ENCODE measurements at places on chromosomes 2 and 18. TPM values are rescaled to one million over a fixed set of nuclear protein-coding genes. Genes with fewer than 3 reads are reported as not detected.

FER1L5 gene
- 1.9 TPM for polyA plus RNA-seq

KCNK3 gene
- polyA plus RNA-seq = 1.1 TPM

GYPC gene
- 55.8 TPM for polyA plus RNA-seq

BMP10 gene
- not detected for polyA plus RNA-seq

NAT8 gene
- polyA plus RNA-seq = 18.6 TPM

TUBB8B gene
- polyA plus RNA-seq = 0.96 TPM

TRABD2A gene
- 0.96 TPM for polyA plus RNA-seq

GPR45 gene
- not detected for polyA plus RNA-seq

EPC2 gene
- 56.7 TPM for polyA plus RNA-seq

REG1B gene
- polyA plus RNA-seq = not detected

NCKAP5 gene
- polyA plus RNA-seq = 10.1 TPM

IL1RN gene
- polyA plus RNA-seq = 3.2 TPM

DNA sequence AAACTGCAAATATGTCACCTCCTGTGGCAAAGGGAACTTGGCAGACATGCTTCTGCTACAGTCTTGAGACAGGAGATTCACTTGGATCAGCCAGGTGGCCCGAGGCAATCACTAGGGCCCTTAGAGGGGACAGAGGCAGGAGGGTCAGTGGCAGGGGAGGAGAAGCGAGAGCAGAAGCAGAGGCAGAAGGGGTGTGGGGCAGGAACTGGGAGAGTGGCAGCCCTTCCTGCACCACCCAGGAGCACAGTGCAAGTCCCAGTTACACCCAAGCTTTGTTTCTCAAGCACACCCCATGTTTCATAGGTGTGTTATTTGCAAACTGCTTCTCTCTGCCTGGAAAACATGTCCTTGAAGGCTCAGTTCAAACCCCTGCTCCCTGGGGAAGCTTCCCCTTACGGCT, 309.7 kb upstream of the MYT1L start:
- DNase-seq = no peak

- no peak for DNase-seq
Measured at GRCh38 chr18:70301667-70302066, 12.8 kb downstream of the SOCS6 start.

DNA sequence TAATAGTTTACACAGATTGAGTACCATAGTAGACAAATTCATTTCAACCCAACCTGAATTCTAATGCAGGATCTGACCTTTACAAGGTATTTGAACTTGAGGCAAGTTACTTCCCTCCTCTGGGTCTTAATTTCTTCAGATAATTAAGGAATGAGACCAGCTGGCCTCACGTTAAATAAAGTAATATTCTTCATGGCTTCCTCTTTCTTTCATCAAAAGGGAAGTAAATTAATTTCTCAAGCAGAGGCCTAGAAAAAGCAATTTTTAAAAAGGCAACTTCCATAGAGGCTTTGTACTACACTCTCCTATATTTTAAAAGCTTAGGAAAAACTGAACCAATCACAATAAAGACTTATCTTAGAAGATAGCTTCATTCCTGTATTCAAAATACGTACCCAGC, 109.2 kb downstream of the EXOC6B start:
- DNase-seq = no peak

DNA sequence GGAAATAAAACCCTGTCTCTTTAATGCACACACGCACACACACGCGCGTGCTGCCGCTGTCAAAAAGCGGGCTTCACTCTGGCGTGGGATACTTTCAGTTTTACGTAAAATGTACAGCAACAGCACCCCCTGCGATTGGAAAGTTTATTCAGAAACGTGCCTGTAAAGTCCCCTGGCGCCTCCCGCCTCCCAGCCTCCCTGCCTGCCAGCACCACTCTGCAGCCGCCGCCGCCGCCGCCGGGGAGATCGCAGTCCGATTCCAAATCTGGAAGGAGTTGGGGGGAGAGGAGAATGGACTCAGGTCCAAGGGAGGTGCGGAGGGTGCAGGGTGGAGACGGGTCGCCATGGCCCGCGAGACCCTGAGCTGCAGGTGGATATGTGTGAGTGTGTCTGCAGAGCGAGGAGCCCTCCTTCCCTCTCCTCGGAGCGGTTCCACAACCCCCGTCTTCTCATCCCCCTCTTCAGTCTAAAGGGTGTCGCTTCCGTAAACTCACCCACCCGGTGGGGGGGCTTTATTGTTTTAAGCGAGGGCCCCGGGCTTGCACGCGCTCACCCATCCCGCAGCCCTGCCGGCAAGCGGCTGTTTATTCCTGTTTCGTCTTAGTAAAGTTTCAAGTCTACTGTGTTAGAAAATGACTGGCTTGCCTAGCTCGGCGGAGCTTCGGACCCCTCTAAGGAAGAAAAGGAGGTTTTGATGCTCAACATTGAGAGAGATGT, 1.8 kb upstream of the BCL11A start:
- DNase-seq = no peak

DNA sequence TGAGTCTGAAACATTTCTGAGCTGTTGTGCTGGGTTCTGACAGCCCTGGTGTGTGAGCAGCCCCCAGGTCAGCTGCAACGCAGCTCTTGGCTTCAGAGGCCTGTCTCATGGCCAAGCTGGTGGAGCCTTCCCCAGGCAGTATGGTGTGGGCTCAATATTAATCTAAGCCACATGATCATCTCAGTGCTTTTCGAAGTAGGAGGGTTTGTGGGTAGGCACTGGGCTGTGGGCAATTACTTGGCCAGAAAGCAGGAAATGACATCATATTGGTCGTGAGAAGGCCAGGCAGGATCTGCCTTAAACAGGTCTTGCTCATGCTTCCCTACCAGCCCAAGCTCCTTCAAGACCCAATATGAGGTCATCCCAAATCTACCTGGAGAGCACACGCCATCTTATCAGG, 26.9 kb downstream of the LOXHD1 start:
- no peak for DNase-seq

DNA sequence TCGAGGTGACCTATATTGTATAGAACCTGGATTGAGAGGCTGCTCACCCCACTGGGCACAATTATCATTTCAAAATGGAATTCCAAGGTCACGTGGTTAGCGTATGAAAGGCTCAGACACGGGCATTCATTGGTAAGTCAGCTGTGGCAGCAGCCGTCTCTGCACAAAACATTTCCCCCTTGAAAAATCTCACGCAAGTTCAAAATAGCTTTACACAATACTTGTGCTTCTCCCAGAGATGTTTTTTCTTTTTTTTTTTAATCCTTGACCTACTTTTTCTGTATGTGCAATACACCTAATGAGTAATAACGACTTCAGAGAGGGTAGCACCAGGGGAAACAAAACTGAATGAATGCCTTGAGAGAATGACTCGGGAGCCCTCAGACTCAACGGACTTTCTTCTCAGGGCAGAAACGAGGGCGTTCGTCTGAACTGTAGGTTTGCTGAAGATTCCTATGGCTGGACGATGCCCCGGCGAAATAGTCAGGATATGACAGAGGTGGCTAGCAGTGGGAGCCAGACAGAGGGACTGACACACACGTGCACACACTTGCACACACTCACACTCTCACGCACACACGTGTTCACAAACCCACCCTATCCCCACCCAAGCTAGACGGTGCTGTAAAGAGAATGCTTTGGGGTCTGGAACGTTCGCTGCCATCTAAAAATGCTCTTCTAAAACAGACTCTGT, 77.8 kb downstream of the PDCL3 start:
- no peak for DNase-seq

DNA sequence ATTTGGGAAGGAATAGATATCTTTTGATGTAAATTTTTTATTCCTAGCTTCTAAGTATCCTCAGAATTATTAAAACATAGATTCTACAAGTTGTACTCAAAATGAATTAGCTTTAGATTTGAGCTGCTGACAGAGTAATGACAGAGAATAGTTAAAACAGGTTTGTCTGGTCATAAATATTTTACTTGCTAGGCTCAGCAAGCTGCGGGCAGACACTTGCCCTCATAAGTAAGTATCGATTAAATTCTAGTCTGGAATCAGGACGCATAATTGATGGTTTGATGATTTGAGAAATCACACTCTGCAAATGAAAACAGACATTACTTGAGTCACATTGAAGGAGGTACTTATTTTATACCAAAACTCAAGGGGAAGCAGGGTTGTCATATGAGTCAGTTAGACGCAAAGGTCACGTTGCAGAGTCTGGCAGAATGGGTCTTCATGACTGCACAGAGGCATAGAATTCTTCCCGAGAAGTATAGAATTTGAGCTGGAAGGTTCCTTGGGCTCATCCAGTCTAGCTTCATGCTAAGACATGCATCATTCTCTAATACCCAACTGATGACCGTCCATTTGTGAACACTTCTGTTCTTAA, 27.5 kb downstream of the ARL4C start:
- no peak for DNase-seq

GRCh38 chr2:217120429-217120828, 260.6 kb upstream of the TNP1 start:
- DNase-seq = no peak

DNA sequence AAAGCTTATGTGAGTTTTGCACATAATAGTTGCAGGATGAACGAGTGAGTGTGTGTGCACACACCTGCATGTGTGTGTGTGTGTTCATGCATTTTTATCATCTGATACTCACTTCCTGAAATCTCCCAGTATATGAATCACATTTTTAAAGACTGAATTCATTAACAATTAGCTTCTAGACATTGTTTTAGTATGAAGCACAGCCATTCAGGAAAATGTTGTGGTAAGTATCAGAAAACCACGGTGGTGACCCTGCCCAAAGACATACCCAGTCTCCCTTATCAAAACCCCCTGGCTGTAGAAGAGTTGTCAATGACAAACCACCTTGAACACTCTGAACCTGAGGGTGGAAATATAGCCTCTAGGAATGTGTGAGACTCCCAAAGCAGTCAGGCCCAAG, 220.8 kb downstream of the ALK start:
- DNase-seq = no peak

- no peak for DNase-seq
Measured at GRCh38 chr2:128623776-128624761, 305.4 kb upstream of the HS6ST1 start.

GRCh38 chr2:204072443-204073324, 136.1 kb downstream of the ICOS start:
- peak; percentile 7 for DNase-seq

GRCh38 chr2:132740081-132740720, 70.2 kb upstream of the LYPD1 start:
- DNase-seq = no peak

DNA sequence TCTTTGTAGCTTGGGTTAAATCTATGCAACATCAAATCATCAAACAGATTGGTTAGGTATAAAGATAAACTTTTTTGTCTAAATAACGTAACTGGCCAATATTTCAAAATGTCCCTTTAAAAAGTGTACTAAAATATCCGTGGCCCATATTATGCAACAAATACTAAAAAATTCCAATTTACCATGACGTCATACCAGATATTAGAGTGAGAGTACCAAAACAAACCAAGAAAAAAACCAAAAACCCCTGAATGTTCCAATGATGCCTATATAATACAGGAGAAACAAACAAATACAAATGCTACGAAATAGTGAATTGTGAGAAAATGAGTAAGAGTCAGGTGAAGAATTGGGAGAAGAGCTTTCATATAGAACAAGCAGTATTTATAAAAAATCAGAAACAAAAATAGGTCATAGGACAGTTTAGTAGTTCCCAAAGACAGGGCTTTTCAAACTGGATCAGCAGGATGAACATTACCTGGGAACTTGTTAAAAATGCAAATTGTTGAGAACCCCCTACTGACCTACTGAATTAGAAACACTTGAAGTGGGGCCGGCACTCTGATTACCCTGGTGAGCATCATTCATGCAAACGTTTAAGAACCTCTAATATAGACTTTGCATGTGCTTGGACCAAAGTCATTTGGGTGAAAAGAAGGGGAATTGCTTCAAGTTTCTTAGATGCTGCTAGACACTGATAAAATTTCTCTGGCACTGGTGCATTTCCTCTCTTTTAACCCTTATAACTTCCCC, 753.7 kb downstream of the DSC3 start:
- no peak for DNase-seq

GRCh38 chr18:55338978-55339650, 248.9 kb downstream of the TCF4 start:
- no peak for DNase-seq

- no peak for DNase-seq
Measured at GRCh38 chr18:57426187-57426586, 9.0 kb upstream of the ONECUT2 start.

DNA sequence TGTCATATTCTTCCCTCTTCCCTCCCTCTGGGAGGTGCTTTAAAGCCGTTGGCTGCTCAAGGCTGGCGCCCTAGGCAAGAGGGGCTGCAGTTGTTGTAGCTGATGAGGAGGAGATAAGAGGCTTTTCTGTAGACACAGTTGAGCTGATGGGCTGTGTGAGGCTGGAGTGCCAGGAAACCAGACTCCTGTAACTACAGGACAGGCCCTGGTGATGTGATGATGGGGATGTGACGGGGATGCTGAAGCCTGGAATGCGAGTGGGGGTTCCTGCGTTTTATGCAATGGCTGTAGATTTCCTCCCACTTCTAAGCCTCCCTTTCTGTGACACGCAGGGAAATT, 5.7 kb upstream of the EFR3B start:
- DNase-seq = no peak

GRCh38 chr2:3535794-3536681, 16.7 kb upstream of the ADI1 start:
- peak; percentile 72 for DNase-seq

DNA sequence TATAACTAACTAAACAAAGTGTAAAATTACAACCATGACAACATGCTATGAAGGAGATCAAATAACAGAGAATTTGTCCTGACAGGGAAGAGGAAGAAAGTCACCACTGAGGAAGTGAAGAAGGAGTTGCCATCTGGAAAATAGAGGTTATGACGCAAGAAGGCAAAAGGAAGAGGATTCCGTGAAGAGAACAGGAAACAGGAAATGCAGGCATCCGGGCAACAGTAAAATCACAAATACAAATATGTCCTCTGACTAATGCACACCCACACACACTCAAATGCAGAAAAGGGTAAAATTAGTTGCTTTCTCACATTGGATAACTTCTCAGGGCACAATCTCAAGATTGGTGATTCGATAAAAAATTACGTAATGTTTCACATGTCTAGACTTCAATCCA, 278.4 kb downstream of the TMX3 start:
- no peak for DNase-seq

GRCh38 chr2:179965291-179966258, 41.5 kb downstream of the CWC22 start:
- no peak for DNase-seq

- no peak for DNase-seq
Measured at GRCh38 chr2:171957061-171957460, 34.8 kb downstream of the HAT1 start.

- no peak for DNase-seq
Measured at GRCh38 chr2:215379039-215379438, 56.8 kb downstream of the FN1 start.

- no peak for DNase-seq
Measured at GRCh38 chr18:80067897-80068296, 33.7 kb downstream of the RBFA start.

- DNase-seq = peak; percentile 79
Measured at GRCh38 chr18:55405893-55406406, 182.0 kb downstream of the TCF4 start.

GRCh38 chr18:70462078-70462439, 173.2 kb downstream of the SOCS6 start:
- no peak for DNase-seq
